Cortex of kidney (tissue), 1 donor: ENCODE measurements at places on chromosomes 5 and 9.

- no peak for DNase-seq
Measured at GRCh38 chr5:172622091-172623046, 18.7 kb upstream of the NEURL1B start.

GRCh38 chr5:105617436-105618215, 2053.1 kb downstream of the EFNA5 start:
- no peak for DNase-seq

DNA sequence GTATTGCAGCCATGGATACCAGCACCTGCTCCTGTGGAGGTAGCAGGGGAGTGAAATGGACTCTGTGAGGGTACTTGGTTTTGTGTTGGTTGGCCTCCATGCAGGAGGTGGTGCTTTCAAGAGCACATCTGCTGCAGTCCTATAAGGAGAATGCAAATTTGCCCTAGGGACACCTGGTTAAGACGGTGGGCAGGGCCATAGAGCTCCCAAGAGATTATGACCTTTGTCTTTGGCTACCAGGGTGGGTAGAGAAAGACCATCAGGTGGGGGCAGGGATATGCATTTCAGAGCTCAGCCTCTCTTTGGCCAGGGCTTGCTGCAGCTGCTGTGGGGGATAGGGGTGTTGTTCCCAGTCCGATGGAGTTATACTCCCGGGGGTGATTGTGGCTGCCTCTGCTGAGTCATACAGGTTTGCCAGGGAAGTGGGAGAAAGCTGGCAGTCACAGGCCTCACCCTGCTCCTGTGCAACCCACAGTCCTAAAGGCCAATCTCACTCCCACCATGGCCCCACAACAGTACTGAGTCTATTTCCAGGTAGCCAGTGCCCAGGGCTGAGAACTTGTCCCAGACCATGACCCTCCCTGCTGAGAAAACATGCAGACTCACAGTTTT, 14.0 kb upstream of the PDLIM4 start:
- DNase-seq = no peak

DNA sequence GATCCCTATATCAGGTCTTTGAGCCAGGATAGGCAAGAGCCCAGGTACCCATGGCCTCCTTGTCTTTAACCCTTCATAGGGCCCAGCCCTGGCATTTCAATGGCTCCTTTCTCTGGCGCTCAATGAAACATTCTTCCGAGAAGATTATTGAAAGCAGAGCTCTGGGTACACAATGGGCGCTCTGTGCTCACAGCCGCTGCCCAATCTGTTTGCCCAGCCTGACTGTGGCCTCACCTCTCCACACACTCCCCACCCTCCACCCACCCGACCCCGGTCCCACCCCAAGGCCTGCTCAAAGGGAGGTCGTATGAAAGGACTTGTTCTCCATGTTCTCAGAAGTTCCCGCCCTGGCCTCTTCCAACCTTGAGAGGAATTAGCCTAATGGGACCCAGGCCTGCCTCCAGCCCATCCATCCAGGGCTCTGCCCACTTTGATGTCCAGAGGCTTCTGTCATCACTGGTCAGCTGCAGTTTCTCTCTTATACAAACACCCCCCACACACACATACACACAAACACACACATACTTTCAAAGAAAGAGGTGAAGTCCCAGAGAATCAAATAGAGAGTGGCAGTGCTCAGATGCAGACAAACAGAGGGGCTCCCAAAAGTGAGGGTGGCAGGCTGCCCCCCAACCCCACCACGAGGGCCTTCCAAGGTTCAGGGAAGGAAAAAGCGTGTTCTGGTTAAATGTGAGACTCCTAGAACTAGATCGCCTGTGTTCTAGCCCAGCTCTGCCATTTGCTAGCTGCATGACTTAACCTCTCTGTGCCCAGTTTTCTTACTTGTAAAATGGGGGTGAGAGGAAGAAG, 5.1 kb upstream of the ARSI start:
- DNase-seq = no peak

DNA sequence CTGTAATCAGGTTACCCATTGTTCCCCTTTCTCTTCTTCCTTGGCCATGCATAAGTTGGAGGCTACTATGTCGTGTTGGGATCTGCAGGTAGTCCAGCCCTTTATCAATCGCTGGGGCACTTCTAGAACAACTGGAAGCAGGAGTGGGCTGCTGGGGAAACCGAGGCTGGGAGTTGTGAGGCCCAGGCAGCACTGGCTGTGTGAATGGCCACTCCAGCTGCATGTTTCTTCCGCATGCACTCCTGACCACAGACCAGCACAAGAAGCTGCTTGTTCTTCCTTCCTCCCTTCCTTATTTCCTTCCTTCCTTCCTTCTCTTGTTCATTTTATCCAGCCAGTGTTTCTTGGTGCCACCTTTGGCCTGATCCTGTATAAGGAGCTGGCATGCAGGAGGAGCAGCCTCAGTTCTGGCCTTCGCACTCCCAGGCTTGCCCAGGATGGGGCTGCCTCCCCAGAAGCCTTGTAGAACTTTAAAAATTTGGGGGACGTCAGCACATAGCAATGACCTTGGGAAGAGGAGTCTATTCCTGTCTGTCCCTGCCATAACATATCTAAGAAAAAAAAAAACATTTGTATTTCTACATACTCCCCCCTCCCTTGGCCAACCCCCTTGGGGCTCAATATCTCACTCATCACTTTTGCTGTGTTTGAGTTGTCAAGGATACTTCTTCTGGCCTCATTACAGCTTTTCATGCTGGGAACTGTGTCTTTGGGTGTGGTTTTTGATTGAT, 20.8 kb upstream of the CXCL14 start:
- no peak for DNase-seq

DNA sequence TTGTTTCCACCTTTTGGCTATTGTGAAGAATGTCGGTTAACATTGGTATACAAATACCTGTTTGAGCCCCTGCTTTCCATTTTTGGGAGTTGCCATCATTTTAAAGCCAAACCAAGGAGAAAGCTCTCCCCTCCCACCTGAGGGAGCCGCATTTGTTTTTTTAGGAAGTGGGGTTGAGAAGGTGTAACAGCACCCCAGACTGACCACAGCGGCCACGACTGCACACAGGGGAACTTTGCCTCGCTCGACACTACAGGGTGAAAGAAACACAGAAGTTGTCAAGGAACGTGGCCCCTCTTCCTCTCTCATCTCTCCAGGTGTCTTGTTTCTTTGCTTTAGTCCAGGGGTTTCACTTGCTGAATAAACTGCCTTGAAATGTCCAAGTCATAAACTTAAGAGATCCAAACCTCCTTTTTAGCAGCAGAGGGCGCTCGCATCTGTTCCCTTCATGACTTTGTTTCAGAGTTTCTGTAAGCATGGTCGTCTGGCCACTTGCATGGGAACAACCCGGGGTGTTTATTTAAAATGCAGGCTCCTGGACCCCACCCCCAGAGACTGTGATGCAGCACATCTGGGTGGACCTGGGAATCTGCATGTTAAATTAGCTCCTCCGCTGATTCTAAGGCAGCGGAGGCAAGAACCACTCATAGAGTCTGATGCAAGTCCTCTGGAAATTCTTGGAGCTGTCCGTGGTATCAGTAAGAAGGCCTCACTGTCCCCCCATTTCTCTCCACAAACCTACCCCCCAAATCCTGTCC, 2.1 kb upstream of the TTLL11 start:
- no peak for DNase-seq

- DNase-seq = no peak
Measured at GRCh38 chr5:9337928-9338595, 207.8 kb downstream of the SEMA5A start.

DNA sequence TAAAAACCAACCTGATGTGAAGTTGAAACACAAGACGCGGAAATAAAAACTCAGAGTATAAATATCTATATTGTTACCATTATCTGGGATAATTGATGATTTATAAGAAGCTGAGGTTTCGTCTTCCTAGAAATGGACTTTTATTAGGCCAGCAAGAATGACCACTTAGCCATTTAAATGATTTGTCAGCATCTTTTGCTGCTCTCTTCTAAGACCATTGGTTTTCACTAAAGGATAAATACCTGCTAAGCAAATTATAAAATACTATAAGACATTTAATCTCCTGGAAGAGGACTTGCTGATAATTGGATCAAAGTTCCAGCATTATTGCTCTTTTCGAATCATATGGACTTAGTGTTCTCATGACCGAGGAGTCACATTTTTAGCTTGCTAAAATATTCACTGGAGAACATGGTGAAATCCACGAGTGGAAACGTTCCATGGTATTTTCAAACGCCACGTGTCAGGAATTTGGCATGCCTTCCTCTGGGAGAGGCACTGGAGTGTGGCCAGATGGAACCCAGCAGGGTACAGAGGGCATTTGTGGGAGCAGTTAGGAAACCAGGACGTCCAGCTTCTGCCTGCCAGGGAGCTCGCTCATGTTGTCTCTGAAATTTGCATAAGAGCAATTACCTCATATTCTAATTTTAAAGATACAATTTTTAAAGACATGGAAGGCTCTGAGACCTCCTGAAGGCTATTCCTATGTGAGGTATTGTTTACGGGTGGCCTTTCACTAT, 43.1 kb downstream of the TNFAIP8 start:
- no peak for DNase-seq

DNA sequence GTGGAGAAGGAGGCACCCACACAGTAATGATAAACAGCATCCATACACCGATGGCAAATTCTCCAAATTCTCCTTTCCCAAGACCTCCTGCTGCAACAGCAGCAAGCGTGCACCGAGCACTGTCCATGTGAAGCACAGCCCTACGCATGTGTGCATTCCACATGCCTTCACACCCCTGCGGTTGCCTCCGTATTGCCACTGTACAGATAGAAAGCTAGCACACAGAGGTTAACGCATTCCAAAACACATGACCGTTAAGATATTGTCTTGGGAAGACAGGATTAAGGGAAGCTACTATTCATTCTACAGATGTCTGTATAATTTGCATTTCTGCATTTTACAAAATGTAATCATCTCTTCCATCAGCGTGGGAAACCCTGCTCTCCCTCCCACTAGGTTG, 6.6 kb downstream of the FLT4 start:
- no peak for DNase-seq

GRCh38 chr5:73625944-73626811, at the start of gene ARHGEF28:
ARHGEF28 (plus strand) TSS chr5:73626196; CDS start chr5:73684852, 58,656 bp downstream.
- no peak for DNase-seq

DNA sequence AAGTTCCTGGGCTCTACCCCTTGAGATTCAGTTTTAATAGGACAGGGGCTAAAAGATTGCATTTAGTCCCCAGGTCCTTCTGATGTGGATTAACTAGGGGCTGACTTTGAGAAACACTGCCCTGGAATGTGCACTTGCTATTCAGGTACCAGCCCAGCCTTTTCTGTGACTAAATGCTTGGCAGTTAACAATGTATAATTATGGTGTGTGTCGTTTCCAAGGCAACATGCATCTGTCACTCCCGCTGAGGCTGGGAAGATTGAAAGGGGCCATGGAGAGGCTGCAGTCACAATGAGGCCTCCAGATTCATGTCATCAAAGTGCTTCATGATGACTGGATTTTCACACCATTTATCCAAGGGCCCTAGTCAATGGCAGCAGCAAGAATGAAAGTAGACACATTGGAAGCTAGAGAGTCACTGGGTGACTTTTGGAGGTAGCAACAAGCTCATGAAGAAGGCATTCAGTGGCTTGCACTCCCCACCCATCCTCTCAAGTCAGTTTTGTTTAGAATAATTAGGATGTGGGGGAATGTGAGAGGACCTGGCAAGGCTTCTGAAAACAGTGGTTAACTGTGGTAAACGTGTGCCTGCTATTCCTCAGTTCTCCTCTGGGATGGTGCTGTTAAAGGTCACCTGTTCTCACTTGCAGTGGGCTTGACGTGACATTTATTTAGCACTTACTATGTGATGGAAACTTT, 28.3 kb downstream of the RAI14 start:
- DNase-seq = no peak

- DNase-seq = no peak
Measured at GRCh38 chr9:134189145-134189469, 24.7 kb upstream of the RNU6ATAC start.

DNA sequence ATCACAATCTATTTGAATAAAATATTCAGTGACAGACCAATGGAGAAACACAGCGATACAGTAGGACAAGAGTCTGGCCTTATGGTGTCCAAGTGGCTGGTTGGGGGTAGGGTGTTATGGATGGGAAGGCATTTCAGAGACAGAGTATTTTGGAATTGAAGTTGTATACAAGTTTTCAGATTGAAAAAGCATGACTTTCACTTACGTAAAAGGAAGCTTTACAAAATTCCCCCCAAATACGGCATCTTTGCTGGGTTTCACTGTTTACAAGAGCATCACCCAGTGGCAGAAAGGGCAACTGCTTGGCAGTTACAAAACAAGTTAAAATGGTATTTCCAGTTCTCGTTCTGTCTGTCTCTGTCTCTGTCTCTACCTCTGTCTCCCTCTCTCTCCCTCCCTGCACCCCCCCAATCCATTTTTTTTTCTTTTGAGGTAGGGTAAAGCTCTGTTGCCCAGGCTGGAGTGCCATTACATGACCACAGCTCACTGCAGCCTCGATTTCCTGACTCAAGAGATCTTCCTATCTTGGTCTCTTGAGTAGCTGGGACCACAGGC, 86.2 kb downstream of the PTPN3 start:
- DNase-seq = no peak

GRCh38 chr9:123387686-123388085, 31.7 kb downstream of the CRB2 start:
- no peak for DNase-seq

GRCh38 chr9:112037281-112038016, 137.6 kb downstream of the SUSD1 start:
- DNase-seq = no peak

GRCh38 chr5:15421381-15421780, 78.6 kb upstream of the FBXL7 start:
- DNase-seq = no peak
